ENCODE measurements at places on chromosomes 2 and 18.

- no peak for DNase-seq
Measured at GRCh38 chr2:132400901-132401240, 15.7 kb upstream of the GPR39 start.

DNA sequence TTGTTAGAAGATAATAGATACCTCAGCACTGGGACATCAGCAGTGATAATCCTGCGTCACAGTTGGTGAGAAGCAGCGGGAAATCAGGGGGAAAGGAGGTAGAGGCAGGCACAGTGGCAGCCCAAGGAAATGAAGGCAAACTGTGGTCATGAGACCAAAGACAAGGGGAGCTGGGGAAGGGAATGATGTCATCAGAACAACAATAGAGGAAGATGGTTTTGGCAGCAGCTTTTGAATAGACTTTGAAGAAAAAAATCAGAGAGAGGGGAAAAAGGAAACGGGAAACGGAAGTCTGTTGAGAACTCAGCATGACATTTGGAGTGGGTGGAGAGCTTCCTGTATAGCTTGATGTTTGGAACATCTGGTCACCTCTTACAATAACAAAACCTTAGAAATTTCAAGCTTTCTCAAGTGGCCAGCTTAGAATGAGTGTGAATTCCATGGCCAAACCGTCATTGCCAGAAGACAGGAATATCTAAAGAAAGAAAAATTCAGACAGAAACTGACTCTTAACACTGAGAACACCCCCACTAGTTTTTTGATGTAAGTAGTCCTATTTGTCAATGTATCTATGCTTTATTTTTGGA lies 18.4 kb upstream of the YES1 start:
- DNase-seq, result peak; percentile 29

GRCh38 chr2:158997037-158997790 lies 28.8 kb downstream of the TANC1 start:
- no peak for DNase-seq

- DNase-seq, result peak; percentile 29
Measured at GRCh38 chr2:83959266-83959665, 499.8 kb downstream of the SUCLG1 start.

GRCh38 chr18:58605027-58606020 lies 23.6 kb downstream of the ALPK2 start:
- peak; percentile 88 for DNase-seq

DNA sequence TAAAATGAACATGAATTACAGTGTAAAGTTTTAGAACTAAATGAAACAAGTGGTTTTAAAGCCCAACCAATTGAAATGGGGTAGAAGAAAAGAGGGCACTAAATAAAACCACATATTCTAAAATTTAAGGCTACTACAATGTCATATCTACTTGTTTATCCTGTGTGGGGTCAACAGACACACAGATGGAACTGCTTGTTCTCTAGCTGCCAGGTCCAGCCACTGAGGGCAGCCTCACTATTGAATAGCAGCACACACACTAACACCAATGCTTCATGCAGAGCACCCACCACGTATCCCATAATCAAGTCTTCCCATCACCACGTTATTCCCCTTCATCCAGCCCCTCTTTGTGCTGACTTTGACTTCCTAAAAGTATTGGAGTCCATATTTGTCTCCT lies 88.1 kb downstream of the SPIRE1 start:
- DNase-seq, result no peak

DNA sequence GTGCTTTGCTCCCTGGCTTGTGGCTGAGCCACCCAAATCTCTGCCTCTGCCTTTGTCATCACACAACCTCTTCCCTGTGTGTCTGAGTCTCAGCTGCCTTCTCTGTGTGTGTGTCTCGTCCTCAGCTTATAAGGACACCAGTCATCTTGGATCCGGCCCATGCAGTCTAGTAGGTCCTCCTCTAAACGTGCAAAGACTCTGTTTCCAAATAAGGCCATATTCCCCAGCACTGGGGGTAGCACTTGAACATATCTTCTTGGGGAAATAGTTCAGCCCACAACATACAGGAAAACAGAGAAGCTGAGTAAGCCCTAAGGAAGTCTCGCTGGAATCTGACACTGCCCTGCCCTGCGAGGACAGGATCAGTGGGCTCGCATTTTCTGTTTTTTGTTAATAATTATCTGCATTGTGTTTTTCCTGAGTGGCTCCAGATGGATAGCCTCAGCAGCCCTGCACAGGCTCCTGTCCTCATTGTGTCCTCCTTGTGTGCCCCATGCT lies 42.1 kb downstream of the MTCL1 start:
- peak; percentile 50 for DNase-seq

- DNase-seq, result peak; percentile 60
Measured at GRCh38 chr2:65545837-65546805, 113.7 kb upstream of the SPRED2 start.

- peak; percentile 95 for DNase-seq
Measured at GRCh38 chr2:12819103-12819475, 102.4 kb downstream of the TRIB2 start.

DNA sequence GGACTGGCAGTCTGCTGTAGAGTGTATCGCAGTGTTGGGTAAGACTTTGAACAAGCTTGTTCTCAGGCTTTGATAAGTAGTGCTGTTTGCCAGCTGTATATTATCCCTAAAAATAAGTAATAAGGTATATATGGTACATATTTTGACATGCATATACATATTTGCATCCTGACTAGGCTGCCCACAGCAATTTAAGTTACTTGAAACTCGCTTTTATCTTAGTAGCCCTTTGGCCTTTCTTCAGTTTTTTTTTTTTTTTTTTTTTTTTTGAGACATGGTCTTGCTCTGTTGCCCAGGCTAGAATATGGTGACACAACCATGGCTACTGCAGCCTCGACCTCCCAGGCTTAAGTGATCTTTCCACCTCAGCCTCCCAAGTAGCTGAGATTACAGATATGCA lies 18.2 kb downstream of the MSH6 start:
- no peak for DNase-seq

GRCh38 chr18:49230326-49230725 lies 230.1 kb downstream of the DYM start:
- DNase-seq, result no peak

DNA sequence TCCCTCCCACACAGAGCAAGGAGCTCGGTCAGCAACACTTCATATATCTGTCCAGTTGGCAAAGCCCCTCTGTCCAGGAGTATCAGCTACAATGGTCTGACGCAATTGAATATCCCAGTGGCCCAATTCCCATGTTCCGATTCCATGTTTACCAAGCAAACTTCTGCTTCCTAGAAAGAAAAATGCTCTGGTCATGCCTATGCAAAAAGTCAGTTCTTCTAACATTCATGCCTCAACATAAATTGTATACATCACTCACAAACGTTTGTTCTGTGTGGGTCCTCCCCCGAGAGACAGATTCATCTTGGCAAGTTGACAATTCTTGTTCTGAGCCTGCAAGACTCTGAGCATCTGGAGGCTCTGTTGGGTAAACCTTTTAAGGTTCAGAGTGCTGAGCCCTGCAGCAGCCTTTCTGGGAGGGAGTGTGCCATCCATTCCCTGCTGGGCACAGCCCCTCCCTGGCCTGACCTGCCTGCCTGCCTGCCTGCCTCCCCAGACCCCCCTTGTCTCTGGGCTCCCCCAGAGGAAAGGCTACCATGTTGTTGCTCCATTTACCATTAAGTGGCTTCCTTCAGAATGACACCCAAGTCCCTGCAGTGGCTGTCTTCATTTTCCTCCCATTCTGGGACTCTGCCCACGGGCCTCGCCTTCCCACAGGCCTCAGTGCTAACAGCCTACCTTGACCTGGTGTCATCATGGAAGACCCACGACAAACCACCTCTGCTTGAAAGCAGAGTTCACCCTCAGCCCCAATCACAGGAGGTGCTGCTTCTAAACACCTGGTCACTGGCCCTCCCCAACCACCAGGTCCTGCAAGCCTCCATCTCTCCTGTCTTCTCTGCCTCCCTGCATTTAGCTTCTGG lies 37.6 kb upstream of the TAF1B start:
- peak; percentile 60 for DNase-seq

- DNase-seq, result peak; percentile 53
Measured at GRCh38 chr2:14123436-14124103, 508.9 kb upstream of the LRATD1 start.

DNA sequence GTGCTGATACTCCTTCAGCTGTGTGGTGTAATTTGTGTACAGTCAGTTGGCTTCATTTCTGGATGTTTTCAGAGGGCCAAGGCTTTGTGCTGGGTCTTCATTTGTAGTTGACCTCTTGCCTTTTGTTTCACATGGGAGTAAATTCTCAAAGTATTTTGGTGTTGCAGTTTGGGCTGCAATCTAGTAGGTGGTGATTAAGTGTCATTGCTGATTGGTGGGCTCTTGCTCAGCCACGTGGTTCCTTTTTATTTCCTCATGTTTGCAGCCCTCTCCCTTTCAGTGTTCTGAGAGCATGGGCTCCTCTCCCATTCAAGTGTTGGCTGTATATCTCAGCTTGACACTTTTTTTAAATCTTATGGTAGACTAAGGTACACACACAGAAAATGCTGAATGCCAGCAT lies 96.8 kb downstream of the SNTG2 start:
- DNase-seq, result no peak

GRCh38 chr18:13640266-13640860 lies 86.0 kb downstream of the FAM210A start:
- DNase-seq, result no peak

GRCh38 chr18:58013241-58014211 lies 30.5 kb upstream of the NEDD4L start:
- DNase-seq, result peak; percentile 92

DNA sequence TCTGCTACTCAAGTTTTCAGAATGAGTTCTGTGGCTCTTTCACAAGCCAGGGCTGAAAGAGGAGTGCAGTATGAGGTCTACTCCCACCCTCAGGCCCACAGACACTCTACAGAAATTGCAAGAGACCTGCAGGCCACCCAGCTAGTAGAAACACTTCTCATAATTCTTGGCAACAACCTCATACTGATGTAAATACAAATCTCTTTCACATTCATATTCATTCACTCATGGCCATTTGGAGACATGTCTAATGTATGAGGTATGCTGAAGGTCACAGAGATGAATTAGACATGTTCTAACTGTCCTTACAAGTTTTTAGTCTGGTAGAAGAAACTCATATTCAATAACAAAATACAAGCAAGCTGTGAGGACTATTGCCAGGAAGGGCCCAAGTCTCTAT lies 83.8 kb upstream of the KLHL29 start:
- DNase-seq, result no peak

GRCh38 chr2:239058766-239059165 lies 210.9 kb downstream of the TWIST2 start:
- DNase-seq, result no peak

GRCh38 chr2:50863218-50863617 lies 168.7 kb downstream of the NRXN1 start:
- DNase-seq, result no peak

- no peak for DNase-seq
Measured at GRCh38 chr2:124953921-124954320, 928.8 kb downstream of the CNTNAP5 start.

DNA sequence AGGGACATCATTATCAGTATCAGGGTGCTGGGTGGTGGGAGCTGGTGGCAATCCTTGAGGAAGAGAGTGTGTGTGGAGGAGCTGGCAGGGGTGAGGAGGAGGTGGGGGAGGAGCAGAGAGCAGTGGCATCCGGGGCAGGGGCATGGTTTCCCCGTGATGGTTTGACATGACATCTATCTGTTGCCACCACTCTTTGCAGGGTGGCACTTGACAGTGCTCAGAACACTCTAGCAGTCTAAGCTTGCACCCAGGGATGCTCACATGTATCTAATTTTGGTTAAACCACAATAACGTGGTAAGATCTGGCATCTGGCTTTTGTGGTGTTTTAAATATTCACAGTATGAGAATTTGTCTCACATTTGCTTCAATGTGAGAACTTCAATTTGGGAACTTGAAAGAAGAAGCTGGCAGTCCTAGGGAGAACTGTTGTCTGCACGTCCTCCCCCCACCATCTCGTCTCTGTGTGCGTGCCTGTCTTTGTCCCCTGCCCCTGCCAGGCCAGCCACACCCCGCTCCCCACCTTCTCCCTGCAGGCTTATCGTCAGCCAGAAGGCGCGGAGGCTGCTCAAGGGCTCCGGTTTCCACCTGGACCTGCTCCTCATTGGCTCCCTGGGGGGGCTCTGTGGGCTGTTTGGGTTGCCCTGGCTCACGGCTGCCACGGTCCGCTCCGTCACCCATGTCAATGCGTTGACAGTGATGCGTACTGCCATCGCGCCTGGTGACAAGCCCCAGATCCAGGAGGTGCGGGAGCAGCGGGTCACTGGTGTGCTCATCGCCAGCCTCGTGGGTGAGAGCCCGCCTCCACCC lies 11.7 kb downstream of the SLC4A3 start:
- DNase-seq, result no peak

DNA sequence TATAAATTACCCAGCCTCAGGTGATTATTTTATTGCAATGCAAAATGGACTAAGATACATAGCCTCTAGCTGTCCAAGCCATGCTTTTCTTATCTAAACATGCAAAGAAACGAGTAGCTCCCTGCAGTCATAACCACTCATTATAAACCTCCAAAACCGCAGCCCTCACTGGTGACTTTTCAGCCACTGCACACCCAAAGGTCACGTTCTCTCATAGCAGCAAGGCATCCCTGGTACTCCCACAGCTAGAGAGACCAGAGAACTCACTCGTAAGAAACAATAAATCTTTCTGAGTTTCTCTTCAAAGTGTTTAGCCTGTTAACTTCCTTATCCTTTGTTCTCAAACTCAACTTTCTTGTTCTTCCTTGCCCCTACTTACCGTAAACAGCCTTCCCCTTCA lies 28.5 kb upstream of the RALBP1 start:
- no peak for DNase-seq

DNA sequence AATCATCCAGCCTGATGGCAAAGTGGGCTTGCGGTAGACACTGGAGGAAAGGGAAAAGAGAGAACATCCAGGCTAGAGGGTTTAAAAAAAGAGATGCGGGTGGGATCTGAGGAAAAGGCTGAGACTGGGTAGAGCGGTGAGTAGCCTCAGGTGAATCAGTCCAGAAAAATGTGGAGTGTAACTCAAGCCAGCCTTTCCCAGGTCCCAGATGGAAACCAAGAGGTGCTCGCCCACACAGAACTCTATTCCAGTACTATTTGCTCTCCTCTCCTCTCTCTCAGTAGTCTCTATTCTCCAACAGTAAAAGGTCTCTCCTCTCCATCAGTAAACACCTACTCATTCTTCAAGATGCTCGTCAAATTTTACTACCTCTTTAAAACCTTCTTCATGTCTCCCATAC lies 38.3 kb upstream of the NRP2 start:
- DNase-seq, result peak; percentile 81

GRCh38 chr2:142872882-142873724 lies 4.4 kb upstream of the KYNU start:
- peak; percentile 92 for DNase-seq
